NCI-H146 (cell line): ENCODE measurements at places on chromosomes 7 and 10.

DNA sequence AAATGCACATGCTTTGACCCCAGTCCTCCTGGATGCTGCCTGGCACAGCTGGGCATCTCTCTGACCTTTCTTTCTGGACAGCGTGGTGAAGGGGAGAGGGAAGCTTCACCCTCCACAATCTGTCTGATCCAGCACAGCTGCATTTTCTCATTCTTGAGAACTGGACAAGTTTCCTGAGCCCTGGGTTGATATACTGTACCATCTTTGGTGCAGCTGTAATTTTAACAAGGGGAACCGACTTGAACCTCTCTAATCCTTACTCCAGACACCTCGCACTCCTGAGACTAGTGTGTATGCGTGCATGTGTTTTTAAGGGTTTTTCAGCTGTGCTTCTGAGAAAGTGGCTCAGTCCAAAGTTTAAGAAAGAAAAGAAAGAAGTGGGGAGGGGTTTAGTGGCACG, 655.7 kb downstream of the INHBA start:
- DNase-seq, result no peak

DNA sequence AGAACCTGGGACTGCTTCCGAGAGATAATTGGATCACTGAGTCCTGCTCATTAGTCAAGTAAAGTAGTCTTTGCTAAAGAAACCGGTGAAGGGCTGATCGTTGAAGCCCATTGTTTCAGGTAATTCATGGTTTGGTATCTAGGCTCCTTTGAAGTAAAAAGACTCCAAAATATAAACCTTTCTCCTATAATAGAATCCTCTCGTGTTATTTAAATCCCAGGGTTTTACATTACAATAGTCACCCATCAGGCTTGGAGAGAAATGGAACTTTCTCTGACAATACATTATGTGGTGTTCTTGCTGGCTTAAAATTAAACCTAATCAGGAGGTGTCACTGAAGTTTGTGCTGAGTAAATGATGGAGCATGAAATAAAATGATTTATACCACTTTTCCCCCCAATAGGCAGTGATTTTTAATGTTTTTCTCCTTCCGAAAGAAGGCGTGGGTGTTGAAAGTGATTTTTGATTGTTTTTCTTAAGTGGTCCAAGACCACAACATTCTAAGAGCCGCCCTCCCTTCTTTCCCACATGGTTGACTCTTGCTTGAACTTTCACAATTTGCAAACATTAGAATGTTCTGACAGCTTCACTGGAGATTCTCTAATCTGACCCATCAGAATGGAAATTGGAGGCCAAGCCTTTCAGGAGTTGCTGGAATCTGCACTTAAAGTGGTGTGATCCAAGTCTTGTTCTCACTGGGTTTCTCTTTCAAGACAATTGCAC, 44.2 kb downstream of the LRMDA start:
- DNase-seq, result no peak

GRCh38 chr10:13079776-13080050, 20.2 kb upstream of the OPTN start:
- DNase-seq, result no peak

- no peak for DNase-seq
These were observed 236.6 kb downstream of the ELMO1 start for GRCh38 chr7:37212051-37212450.

GRCh38 chr7:13236026-13236425, 548.6 kb downstream of the ARL4A start:
- DNase-seq, result no peak

GRCh38 chr7:48087349-48087748, 1.7 kb upstream of the UPP1 start:
- no peak for DNase-seq

GRCh38 chr10:84224411-84225028, 824 bp downstream of the LRIT2 start:
- DNase-seq, result no peak

- DNase-seq, result peak; percentile 99
These were observed 66.4 kb downstream of the ST8SIA6 start for GRCh38 chr10:17387861-17388503.

DNA sequence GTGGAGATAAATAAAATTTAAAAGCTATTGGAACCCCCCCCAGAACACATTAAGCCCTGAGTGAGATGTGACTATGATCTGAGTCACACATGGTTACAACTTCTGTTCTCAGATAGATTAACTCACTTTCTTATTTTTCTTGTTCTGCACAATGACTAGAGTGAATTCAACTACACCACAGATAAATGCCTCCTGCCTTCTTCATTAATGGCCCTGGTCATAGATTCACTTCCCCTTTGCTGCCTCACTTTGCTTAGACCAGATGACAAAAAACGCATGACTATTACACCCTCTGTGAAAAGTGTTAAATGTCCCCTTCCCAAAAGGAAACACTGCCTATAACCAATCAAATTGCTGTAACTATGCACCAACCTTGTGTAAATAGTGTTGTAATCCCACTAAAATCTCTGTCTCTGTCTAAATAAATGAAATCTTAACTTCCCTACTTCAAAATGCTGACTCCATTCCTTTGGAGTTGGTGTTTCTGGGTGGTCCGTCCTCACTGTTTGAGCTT, 49.4 kb downstream of the AKR1D1 start:
- no peak for DNase-seq

- DNase-seq, result no peak
These were observed 187.4 kb downstream of the PARD3 start for GRCh38 chr10:34627741-34628140.

GRCh38 chr7:28442540-28443420, 30.5 kb downstream of the CREB5 start:
- no peak for DNase-seq

DNA sequence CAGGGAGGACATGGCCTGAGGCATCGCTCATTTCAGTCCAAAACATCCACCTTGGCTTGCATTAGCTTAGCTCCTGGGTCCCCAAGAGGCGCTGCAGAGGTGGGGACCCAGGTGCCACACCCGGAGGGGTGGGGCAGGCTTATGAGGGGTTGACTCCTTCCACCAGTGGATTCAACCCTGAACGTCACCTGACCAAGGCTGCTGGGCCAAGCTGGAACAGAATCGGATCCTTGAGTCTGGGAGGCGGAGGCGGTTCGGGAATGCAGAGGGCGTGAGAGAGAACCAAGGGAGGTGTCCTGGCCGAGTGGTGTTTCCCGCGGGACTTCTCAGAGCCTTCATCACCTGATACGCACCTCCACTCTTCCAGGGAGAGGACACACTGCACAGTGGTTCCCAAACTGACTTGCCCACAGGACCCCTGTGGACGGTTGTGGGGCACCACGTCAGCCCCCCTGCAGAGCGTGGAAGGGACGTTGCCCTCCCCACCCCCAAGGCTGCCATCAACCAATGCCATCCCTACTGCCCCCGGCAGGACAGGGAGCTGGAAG, 4.5 kb upstream of the MICALL2 start:
- DNase-seq, result no peak

DNA sequence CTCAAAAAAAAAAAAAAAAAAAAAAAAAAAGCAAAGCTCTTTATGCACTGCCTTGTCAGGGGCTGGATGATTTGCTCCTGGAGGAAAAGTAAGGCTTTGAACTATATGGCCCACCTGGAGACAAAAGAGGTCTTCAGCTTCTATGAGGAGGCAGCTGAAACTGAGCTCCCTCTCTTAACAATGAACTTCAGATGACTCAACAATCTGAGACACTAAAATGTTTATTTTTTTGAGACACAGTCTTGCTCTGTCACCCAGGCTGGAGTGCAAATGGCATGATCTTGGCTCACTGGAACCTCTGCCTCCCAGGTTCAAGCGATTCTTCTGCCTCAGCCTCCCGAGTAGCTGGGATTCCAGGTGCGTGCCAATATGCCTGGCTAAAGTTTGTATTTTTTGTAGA, 36.7 kb downstream of the RAB19 start:
- DNase-seq, result no peak

DNA sequence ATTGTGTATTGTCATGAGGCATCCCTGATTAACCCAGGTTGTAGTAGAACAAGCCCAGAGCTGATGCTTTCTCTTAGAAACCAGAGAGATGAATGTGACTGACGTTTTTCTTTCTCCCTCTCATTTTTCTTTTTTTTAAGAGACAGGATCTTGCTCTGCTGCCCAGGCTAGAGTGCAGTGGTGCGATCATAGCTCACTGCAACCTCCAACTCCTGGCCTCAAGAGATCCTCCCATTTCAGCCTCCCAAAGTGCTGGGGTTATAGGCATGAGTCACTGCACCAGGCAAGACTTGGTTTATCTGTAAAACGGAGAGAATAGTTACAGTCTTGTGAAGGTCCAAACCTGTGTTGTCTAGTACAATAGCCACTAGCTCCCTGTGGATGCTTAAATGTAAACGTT, 5.4 kb downstream of the LMTK2 start:
- no peak for DNase-seq

- no peak for DNase-seq
These were observed 61.1 kb downstream of the PPP1R17 start for GRCh38 chr7:31748084-31748483.

DNA sequence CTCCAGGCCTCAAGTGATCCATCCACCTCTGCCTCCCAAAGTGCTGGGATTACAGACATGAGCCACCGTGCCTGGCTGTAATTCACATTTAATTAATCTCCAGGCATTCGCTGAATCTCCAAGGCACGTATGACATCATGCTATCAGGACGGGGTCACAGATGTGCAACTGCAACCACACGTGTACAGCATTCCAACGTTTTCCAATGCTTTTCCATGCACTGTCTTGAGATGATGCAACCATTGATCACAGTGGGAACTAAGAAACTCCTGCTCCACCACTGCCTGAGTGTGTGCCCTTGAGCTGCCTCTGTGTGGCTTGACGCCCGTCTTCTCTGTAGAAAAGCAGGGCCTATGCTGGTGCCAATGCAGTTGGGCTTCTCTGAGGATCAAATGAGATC, 119.8 kb upstream of the LYZL2 start:
- DNase-seq, result no peak

- no peak for DNase-seq
These were observed 109.9 kb downstream of the HECTD2 start for GRCh38 chr10:91519899-91520514.

DNA sequence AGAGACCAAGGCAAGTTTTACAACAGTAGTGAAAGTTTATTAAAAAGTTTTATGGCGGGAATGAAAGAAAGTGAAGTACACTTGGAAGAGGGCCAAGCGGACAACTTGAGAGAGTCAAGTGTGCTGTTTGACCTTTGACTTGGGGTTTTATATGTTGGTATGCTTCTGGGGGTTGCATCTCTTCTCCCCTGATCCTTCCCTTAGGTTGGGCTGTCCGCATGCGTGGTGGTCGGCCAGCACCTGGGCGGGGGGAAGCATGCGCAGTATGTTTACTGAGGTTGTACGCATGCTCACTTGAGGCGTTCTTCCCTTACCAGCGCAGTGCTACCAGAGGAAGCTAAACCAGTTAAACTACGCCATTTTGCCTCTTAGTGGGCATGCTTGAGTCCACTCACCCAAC, 31.9 kb downstream of the NUP42 start:
- no peak for DNase-seq

- no peak for DNase-seq
These were observed 255.4 kb upstream of the MYO3A start for GRCh38 chr10:25678666-25679065.

DNA sequence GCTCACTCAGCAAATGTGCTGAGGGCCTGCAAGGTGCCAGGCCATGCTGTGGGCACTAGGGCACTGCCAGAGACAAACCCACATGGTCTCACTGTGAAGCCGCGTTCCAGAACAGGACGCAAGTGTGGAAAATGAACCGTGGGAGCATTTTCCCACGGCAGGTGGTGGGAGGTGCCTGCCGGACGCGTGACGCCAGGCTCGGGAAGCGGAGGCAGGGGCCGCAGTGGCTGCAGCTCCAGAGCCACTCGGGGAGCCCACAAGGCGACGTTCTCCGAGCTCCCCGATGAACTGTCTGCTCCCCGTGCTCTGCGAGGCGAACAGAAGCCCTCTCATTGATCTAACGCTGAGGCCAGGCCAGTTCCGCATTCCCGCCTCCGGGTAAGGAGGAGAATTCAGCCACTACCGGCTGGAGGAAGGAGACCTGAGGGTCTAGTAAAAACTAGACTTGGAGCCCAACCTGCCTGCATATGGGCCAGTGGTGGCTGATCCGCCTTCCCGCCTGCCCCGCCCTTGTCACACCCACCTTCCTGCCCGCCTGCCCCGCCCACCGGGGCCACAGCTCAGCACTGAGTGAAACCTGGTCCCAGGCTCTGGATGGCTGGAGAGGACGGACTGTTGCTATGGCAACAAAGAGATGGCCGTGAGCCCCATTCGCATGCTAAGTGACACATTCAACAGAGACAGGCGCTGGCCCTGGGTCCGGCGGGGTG, 13.1 kb downstream of the ADGRA1 start:
- peak; percentile 6 for DNase-seq

DNA sequence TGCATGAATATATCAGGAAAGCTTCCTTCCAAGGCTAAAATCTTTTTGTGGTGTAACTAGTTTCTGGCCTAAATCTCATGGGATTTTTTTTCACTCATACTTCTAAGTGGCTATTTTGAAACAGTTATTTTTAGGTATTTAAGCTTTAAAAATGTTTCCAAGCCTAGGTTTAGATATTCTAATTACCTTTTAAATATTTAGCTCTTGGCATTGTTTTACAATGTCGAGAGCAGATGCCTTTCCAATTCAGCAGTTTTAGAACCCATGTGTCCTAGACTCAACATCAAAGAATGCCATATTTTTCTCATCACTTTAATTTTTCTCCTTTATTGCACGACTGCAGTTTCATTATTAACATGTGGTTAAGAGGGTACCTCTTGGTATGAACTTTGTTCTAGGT, 27.1 kb upstream of the STOX1 start:
- DNase-seq, result no peak

DNA sequence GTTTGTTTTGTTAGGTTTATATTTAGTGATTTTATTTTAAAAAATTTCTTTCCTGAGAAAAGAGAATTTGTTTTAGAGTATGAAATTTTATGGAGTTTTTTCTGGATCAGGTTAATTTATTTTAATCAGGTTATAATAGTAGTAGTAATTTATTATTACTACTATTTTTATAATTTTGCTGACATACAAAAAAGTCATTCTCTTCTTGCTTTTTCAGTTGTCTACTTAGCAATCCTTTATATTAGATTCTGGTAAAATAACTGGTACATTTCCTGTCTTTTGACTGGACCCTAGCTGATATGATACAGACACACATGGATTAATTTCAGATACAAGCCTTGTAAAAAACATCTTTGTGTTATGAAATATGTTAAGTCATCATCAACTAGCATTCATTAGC, 5.3 kb downstream of the CASD1 start:
- no peak for DNase-seq

GRCh38 chr10:69056129-69056528, 31.8 kb upstream of the SRGN start:
- DNase-seq, result no peak

DNA sequence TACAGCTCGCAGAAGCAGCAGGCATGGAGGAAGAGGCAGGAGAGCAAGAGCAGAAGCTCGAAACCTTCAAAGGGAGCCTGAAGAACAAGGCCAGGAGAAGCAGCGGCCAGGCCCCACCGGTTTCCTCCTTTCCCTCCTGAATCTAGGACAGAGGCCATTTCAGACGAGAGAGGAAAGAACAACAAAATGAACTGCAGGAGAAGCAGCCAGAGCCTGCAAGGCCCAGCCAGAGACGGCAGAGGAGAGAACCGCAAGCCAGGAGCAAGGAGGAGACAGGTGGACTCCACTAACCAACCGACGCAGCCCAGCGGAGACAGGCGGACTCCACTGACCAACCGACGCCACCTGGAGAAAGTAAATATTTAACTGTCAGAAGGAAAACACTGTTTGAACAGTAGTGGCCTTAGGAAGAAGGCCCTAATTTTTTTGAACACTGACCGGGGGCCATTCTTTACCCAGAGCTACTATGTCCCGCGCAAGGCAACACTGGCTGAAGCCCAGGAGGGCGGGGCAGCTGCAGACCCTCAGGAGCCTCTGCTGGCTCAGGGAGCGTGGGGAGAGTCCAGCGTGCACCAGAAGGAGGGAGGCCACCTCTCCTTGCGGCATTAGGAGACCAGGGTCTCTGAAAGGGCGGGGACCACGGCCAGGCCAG, 559.2 kb downstream of the PTPRN2 start:
- DNase-seq, result peak; percentile 93
